Activated T-cell treated with anti-CD3 and anti-CD28 coated beads, Interleukin-2, amount 50 U/mL, for 1 hour (primary cell): ENCODE measurements at places on chromosomes 2 and 18.
A peak's percentile ranks its signal among the peaks of the same experiment; 100 is the strongest.

- no peak for DNase-seq
These were observed 12.5 kb downstream of the FAP start for GRCh38 chr2:162230761-162231160.

DNA sequence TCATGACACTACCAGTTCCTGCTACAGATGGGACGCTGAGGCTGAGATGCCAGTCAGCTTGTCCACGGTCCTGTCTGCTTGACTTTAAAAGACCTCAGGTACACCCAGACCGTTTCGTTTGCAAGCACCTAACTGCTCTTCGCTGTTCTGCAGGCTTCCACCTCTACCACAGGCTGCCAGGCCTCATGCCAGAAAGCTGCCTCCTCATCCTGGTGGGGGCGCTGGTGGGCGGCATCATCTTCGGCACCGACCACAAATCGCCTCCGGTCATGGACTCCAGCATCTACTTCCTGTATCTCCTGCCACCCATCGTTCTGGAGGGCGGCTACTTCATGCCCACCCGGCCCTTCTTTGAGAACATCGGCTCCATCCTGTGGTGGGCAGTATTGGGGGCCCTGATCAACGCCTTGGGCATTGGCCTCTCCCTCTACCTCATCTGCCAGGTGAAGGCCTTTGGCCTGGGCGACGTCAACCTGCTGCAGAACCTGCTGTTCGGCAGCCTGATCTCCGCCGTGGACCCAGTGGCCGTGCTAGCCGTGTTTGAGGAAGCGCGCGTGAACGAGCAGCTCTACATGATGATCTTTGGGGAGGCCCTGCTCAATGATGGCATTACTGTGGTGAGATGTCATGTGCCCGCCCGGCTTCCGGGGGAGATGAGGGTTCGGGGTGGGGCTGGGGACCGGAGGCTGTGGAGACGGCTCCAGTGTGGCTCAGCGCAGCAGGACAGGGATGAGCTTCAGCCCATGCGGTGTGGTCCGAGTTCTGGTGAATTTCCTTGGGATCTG, 5.9 kb downstream of the SLC9A4 start:
- no peak for DNase-seq

GRCh38 chr2:171652416-171652785, 34.9 kb upstream of the DYNC1I2 start:
- no peak for DNase-seq

DNA sequence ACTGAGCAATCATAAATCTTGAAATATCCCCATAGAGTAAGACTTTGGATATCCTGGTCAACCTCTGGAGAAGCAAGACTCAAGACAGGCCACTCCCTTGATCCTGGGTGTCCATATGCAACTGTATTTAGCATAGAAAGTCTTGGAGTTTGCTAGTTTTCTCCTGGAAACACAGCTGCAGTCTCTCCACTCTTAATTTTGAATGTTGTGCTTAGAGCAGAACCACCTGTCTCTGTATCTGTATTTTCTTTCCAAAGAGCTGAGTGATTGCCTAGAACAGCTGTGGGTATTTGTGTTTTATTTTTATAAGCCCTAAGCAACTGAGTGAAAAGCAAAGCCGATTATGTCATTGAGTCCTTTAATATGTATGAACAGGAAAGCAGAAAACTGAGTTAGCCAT, 64.1 kb upstream of the ADAM23 start:
- no peak for DNase-seq

- no peak for DNase-seq
These were observed 154.0 kb downstream of the LAMA1 start for GRCh38 chr18:6963452-6964097.

GRCh38 chr2:185108588-185108987, 510.3 kb downstream of the ZNF804A start:
- DNase-seq, result no peak

DNA sequence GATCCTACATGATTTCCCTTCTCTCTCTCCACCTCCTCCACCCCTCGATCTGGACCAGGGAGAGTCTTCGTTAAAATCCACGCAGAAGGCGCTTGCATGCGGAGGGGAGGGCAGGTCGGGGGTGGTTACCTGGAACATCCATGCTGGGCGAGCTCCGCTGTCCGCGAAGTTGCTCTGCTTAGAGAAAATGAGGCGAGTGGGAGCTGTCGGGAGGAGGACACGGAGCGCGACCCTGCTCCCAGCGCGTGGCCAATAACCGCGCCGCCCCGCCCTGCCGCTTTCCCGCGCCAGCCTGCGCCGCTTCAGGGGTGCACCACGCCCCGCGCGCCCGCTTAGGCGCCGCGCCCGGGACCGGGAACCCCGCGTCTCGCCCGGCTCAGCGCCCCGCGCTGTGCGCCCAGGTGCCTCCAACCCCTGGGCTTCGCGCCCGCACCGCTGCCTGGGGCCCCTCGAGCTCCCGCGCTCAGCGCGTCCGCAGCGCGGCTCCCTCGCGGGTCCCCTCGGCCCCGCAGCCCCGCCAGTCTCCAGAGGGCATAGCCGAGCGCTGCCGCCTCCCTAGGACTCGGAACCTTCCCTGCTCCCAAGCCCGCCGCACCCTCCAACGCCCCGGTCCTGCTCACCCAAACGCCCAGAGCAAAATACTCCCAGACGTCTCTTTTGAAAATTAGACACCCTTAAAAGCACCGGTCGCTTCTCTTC, 636 bp downstream of the CBLN2 start:
- no peak for DNase-seq

DNA sequence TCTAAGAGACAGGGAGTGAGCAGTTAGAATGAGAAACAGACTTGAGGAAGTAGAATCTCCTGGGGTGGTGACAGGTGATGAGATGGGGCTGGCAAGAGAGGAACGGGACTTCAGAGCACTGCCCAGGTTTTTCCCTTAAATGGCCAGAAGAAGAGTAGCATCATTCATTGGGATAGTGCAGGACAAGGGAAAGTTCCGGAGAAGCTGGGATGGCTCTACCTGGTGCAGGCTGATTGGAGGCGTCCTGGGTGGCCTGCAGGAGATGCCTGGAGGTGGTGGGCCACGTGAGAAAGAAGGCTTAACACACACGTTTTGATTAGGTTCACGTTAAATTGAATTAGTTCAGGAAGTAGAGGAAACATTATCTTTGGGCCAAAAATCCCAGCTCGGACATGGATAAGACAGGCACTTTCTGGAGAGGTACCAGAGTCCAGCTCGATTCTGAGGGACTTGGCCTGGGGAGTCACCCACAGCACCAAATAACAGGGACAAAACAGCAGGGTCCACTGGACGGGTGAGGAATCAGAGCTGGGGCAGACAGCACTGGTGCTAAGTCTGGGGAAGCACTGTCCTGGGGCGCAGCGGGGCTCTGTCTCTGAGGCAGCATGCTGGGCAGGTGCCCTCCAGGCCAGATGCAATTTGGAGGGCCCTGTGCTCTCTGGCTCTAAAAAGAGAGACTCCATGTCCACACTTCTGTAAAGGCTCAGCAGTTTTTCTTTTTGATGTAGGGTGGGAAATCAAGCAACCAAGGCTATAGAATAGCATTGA, 512.3 kb upstream of the RAB6C start:
- no peak for DNase-seq

DNA sequence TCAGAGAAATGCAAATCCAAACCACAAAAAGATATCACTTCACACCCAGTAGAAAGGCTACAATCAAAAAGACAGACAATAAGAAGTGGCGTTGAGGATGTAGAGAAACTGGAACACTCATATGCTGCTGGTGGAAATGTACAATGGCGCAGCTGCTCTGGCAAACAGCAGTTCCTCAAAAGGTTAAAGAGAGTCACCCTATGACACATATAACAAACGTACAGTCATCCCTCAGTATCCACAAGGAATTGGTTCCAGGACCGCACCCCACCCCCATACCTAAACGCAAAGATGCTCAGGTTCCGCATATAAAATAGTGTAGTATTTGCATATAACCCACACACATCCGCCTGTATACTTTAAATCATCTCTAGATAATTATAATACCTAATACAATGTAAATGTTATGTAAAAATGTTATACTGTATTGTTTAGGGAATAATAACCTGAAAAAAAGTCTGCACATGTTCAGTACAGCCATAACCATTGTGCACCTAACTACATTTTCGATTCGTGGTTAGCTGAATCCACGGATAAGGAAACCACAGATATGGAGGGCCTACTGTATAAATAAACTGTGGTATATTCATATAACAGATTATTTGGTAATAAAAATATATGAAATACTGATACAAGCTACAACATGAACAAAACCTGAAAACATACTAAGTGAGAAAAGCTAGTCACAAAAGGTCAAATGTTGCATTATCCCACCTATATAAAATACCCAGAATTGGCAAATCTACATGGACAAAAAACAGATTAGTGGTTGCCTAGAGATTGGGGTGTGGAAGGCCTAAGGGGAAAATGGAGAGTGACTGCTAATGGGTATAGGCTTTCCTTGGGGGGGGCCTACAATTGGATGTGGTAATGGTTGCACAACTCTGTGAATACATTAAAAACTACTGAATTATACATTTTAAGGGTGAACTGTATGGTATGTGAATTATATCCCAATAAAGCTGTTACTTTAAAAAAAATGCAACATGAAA, 37.5 kb downstream of the UXS1 start:
- no peak for DNase-seq

DNA sequence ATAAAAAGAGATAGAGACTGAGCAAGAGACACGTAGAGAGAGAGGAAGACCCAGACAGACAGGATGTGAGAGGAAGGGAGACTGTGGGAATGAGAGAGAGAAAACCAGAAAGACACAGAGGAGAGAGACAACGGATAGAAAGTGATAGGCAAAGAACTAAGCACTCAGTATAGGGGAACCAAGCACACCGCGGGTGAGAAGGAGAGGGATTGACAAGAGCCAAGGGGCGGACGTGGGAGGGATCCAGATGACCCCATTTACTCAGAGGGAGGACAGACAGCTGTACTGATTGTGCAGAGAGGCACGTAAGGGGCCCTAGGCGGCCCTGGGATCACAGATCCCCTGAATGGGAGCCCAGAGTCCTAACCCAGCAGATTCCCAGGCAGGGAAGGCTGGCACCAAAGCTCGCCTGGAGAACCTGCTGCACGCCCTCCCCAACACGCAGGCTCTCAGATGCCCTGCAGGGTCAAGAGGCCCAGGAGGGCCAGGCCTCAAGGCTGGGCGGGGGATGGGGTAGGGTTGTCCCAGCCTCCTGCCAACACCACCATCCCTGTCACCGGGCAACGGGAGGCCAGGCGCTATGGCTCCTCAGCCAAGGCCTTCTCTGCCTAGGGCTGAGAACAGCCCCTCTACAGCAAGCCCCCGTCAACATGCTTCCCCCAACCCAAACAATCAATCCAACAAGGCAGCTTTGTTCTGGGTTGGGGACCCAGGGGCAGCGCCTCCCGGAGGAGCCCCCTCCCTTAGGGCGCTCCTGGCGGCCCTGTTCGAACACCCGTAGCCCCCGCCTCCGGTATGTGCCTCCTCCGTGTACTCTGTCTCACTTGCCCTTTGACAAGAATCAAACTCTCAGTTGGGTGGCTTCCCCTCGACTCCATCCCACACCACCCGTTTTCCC, 579 bp downstream of the LOXL3 start:
- no peak for DNase-seq

- DNase-seq, result no peak
These were observed 11.2 kb downstream of the PMAIP1 start for GRCh38 chr18:59910967-59911366.

DNA sequence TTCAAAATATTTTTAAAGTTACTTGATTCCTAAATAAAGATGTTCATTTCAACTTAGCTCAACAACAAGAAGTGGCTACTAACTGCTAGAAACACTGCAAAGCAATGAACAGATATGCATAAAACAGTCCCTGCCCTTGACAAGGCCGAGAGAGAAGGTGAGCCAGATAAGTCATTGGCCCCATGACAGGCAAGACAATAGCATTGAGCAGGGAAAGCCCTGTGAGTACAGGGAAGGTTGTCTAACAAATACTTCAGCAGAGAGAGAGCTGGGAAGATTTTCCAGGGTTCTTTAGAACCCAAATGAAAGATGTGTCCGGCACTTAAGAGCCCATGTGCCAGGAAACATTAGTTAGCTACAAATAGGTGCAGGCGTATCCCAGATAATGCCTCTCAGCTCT, 4.7 kb downstream of the LAMA1 start:
- no peak for DNase-seq

DNA sequence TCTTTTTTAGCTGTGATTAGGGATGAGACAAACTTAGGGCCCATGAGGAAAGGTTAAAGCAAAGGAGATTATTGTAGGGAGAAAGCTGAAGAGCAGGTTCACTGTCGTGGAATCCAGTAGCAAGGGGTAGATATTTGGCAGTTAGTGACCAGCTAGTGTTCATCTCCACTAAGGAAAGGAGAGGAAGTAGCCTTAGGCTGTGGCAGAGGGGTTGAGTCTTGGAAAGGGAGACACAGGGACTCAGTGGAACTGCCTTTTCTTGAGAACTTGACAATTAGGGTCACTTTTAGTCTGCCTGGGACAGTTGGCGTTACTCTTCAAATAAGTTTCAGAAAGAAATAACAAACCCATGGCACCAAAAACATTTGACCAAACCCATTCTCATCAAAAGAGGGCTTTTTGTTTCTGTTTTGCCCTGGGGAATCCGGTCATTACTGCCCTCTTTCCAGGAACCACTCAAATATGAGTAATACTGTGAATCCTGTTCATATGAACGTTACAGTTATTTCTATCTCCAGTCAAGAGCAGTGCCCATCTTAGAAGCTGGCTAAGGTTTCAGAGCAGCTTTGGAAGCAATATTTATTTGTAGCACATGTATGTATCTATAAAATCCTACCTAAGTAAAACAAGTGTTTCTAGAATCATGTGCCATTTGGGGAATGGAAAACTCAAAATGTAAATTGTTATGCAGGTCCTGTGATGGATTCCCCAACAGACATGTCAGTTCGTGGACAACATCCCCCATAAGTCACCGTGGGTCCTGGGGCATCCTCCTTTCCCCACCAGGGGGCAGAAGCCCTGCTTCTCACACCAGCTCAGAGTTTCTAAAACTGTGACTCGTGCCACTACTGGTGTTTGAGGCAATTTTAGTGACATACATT, 77.3 kb upstream of the PHLPP1 start:
- DNase-seq, result peak; percentile 50

- DNase-seq, result no peak
These were observed 46.8 kb upstream of the EML6 start for GRCh38 chr2:54676656-54677055.

GRCh38 chr18:25351777-25352628, at the start of gene ZNF521:
Gene ZNF521, minus strand, starts transcription at chr18:25352166. Its CDS starts 1,220 bp downstream, at chr18:25350946.
- DNase-seq, result peak; percentile 47

DNA sequence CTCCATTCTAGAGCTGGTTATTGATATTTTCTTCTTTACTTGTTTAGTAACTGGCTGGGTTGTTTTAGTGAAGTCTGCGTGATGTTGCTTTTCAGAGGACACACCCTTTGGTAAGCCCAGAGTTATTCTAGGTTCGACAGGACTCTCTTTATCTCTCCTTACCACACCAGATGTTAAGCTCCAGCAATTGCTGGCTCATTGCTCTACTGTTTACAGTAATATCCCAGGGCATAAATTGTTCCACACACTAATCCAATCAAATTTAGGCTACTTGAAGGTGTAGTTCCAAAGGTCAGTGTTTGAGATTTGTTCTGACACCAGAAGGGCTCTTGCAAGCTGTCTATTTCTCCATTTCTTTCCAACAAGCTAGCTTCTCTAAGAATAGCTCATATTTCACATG, 506.6 kb downstream of the NR4A2 start:
- DNase-seq, result no peak

GRCh38 chr2:206422493-206422892, 20.8 kb upstream of the ADAM23 start:
- DNase-seq, result no peak

GRCh38 chr2:210481601-210482175, 5.1 kb upstream of the LANCL1 start:
- no peak for DNase-seq
